ENCODE measurements at places on chromosomes 1 and 21. TPM values are rescaled to one million over a fixed set of nuclear protein-coding genes. Genes with fewer than 3 reads are reported as not detected.

STYXL2 gene
- total RNA-seq: 0.63 TPM

ZNF670 gene
- total RNA-seq: 7.0 TPM

DNA sequence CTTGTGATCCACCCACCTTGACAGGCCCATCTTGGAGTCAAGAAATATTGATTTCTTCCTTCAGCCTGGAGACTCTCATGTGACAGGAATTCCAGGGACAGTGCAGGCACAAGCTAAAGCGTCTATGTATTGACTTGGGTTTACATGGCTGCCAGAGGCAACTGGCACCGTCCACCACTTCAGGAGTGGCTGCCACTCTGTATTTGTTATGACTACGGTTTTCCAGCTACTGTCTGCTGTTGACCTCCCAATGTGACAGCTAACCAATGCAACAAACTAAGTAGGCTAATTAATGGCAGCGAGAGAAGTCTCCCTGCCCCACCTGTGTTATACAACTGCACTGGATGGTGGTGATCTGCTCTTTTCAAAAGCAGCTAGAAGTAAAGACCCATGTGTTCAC lies 56.9 kb downstream of the CD58 start:
- no peak for DNase-seq

GRCh38 chr1:97898948-97899347 lies 21.9 kb downstream of the DPYD start:
- DNase-seq: no peak

DNA sequence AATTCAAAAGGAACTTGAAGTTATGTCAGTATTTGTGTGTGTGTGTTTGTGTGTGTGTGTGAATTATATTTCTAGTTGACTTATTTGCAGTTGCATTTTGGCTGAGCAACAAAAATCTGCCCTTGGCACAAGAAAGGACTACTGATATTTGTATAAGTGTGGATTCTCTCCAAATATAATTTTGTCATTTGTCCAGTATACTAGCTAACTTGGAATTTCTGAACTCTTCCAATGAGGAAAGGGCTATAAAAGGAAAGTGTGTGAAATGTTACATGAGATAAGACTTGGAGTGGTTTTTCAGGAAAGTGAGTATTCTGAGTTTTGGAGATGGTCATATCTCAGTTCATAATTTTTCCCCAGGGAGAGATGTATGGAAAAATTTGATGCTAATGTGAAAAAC lies 1384.1 kb upstream of the B3GALT2 start:
- DNase-seq: no peak

NLRP3 gene
- total RNA-seq: 1.7 TPM

DNA sequence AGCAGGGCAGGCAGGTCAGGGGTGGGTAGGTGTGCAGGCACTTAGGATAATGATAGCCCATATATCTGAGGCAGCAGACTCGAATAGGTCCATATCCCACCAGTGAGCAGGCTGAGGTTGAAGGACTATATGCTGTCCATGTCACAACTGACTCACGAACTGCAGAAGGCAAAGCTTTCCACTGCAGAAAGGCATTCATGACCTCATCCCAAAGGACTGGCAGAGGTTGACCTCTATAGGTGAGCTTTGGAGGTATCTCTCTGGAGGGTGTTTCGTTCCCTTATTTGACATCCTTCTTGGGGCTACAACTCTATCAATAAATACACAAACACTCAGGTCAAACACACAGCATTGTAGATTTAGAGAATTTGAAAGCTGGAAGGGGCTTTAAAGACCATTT lies 42.8 kb upstream of the MARK1 start:
- DNase-seq: no peak

DNA sequence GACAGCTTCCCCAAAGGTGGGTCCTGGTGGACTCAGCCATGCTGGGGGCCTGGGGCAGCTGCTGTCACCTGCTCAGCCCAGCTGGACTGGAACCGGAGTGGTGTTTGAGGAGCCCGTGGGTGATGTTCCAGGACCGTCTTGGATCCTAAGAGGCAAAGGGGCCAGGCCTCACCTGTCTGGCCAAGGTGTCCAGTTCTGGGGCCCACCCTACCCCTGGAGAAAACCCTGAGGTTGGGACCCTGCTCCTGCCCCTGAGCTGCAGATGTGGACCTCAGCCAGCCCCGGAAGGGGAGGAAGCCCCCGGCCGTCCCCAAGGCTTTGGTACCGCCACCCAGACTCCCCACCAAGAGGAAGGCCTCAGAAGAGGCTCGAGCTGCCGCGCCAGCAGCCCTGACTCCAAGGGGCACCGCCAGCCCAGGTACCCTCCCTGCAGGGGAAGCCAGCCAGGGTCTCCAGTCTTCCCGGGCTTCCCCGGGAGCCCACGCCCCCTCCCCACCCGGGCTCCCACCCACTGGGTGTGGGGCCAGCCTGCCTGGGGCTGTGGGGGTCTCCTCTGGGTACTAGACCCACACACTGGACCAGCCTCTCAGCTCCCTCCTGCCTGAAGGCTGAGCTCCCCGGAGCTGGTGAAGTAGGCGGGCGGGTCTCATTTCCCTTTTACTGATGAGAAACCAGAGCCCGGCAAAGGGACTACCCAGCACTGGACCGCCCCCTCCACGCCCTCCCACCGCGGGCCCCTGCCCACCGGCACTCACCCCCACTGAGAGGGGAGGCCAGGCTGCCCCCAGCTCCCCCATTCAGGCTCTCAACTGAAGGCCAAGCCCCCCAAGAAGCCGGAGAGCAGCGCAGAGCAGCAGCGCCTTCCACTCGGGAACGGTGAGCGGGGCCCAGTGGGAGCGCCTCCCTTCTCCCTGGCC lies 1.3 kb downstream of the AIRE start:
- DNase-seq: no peak

- DNase-seq: no peak
Measured at GRCh38 chr1:210504286-210504685, 175.6 kb downstream of the HHAT start.

RGS18 gene
- total RNA-seq: 1.1 TPM

GRCh38 chr1:47582891-47583608 lies 145.2 kb downstream of the FOXD2 start:
- no peak for DNase-seq

DNA sequence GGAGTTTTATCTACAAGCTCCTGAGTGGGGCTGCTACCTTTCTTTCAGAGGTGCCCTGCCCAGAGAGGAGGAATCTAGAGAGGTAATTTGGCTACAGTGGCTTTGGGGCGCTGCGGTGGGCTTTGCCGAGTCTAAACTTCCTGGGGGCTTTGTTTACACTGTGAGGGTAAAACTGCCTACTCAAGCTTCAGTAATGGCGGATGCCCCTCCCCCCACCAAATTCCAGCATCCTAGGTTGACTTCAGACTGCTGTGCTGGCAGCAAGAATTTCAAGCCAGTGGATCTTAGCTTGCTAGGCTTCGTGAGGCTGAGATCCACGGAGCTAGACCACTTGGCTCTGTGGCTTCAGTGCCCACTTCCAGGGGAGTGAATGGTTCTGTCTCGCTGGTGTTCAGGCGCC lies 43.9 kb downstream of the SWT1 start:
- no peak for DNase-seq

- no peak for DNase-seq
Measured at GRCh38 chr21:33490991-33491372, 534 bp downstream of the DNAJC28 start.

CFAP74 gene
- 12.4 TPM for total RNA-seq

GJA8 gene
- not detected for total RNA-seq

DCST2 gene
- 1.7 TPM for total RNA-seq

DNA sequence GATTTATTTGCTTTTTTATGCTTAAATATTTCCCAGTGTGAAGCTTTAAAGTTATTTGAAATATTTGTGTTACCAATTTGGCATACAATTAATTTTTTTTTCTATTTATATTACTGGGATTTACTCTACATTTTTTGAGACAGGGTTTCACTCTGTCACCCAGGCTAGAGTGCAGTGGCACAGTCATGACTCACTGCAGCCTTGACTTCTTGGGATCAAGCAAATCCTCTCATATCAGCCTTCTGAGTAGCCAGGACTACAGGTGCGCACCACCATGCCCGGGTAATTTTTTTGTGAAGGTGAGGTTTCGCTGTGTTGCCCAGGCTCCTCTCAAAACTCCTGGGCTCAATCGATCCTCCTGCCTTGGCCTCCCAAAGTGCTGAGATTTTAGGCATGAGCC lies 39.5 kb downstream of the BACH1 start:
- no peak for DNase-seq

CNR2 gene
- not detected for total RNA-seq

DNA sequence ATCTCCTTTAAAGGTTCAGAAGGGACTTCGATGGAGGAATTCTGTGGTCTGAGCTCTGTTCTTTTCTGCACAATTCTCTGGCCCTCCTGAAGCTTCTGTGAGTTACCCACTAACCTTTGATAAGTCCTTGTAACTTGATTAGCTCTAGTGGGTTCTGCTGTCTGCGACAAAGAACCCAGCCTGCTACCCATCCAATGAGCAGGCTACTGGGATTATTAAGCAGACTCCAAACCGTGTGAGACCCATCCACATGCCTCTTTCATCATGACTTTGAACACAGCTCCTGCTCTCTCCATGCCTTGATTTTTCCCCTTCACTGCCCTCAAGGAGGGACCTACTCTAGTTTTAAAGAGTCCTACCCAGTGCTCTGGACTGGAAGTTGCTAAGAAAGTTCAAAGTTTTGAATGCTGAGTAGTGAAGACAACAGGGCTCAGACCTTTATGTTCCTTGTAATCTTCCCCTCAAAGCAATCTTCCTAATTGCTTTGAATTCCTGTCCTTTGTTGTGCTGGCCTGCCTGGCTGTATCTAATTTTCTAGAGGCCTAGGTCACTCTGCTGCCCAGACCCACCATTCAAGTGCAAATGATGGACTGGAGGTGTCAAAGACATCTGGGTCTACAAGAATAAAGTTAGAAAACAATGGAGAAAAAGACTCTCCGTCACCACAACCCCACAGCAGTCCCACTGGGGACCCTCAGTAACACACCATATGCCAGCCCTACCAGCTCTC lies 146.9 kb downstream of the RHOU start:
- no peak for DNase-seq

DNA sequence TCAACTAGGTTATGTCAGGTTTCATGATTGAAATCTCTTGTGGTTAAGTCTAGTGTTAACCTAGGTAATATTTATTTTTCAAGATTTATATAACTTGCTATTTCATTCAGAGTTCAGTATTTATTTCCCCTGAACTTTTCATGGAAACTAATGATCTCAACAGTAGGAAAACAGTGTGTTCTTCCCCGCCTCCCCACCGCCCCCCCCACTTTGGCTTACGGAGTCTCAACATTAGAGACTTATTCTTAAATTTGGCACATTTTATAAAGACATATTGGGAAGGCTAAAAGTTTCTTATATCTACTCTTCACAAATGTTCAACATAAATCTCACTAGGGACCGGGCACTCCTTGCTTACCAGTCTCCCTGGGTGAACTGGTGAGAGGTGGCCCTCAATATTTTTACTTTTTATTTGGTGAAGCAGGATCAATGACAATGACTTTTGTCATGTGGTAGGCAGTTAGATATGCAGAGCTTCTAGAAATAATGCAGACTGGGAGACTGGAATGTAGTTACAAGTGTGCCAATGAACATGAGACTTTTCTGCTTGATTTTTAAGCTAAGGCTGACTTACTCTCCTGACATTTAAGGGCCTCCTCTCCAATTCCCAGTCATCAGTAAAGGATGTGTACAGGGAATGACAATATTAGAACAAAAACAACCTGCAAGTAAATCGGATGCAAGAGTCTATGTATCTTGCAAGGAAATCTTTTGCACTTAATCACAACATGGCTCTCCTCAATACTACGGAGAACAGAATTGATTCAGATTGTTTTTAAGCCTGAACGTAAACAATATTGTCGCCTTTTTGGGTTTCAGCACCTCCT lies 1.7 kb upstream of the MAN1A2 start:
- no peak for DNase-seq

S100A13 gene
- 68.0 TPM for total RNA-seq

RSPH1 gene
- 7.7 TPM for total RNA-seq

KRTAP19-8 gene
- total RNA-seq: not detected

- DNase-seq: no peak
Measured at GRCh38 chr1:14871218-14871970, 272.9 kb downstream of the KAZN start.

- no peak for DNase-seq
Measured at GRCh38 chr1:90114521-90115141, 119.7 kb downstream of the ZNF326 start.

- DNase-seq: no peak
Measured at GRCh38 chr1:15998929-15999328, 5.1 kb upstream of the SRARP start.

DNA sequence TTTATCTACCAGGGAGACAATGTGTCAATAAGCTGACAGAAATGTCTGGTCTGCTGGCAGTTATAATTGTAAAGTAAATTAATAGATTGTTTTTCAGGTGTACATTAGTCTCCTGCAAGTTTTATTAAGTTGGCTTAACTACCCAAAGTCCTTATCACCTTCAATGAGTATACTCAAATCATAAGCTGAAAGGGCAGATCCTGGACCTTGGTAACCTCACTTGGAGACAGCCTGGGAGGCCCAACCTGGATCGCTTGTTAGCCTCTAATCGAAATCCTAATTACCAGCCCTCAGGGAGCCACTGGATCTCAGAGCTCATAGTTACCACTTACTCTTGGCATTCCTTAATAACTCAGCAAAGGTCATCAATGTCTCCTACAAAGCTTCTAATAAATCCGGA lies 49.7 kb downstream of the UCHL5 start:
- DNase-seq: no peak

DNA sequence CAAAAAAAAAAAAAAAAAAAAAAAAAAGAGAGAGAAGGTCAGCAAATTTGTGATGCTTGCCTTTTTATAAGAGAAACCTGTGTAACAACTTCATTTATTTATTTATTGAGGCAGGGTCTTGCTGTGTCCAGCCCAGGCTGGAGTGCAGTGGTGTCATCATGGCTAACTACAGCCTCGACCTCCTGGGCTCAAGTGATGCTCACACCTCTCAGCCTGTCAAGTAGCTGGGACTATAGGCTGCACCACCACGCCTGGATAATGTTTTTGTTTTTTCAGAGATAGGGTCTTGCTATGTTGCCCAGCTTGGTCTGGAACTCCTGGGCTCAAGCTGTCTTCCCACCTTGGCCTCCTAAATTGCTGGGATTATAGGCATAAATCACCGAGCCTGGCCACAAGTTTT lies 42.4 kb downstream of the DHCR24 start:
- DNase-seq: no peak

GUCA2B gene
- not detected for total RNA-seq

GRCh38 chr1:226995365-226996332 lies 55.6 kb downstream of the COQ8A start:
- DNase-seq: no peak

DNA sequence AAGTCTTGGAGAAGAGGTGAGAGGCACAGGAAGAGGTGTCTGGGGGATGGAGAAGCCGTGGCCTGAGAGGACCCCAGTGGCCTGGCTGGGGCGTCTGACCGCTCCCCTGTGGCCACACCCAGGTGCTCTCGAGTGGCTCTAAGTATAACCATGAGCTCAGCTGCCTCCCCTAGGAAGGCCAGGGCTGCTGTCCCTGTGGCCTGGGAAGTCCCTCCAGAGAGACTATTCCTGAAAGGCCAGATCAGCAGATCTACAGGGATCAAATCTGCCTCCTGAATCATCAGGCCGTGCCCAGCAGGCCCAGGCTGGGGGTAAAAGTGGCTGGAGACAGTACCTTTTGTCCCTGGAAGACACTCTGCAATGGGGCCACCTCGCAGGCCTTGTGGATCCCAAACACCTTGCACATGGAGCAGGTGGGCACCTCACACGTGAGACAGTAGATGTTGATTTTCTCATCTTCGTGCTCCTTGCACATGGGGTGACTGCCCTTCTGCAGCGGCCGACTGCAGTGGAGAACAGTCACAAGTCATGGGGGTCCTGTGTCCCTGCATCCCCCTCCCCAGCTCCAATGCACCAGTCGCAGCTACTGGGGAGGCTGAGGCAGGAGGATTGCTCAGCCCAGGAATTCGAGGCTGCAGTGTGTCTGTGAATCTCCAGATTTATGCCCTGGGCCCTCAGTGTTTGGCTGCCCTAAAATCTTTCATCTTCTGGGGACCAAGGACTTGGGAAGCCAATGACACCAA lies 6.4 kb downstream of the TRIM63 start:
- DNase-seq: no peak

Measured in dorsolateral prefrontal cortex (tissue), 122 donors.